ENCODE measurements at places on chromosomes 1 and 21.

DNA sequence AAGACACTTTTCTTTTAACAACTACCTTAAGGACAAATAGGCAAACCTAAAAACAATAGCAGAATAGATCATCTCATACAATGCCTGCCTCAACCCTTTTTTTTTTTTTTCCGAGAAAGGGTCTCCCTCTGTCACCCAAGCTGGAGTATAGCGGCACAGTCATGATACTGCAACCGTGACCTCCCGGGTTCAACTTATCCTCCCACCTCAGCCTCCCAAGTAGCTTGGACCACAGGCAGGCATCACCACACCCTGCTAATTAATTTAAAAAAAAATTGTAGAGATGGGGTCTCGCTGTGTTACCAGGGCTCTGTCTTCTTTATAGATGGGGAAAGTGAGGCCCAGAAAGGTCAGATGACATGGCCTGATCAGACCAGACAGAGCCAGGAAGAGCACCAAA is 7.9 kb downstream of the SH3BGRL3 start:
- no peak for DNase-seq

GRCh38 chr1:152622803-152623202 is at the start of gene LCE3A:
Gene LCE3A, minus strand, starts transcription at chr1:152623103. Its CDS starts 0 bp downstream, at chr1:152623103.
- no peak for DNase-seq

DNA sequence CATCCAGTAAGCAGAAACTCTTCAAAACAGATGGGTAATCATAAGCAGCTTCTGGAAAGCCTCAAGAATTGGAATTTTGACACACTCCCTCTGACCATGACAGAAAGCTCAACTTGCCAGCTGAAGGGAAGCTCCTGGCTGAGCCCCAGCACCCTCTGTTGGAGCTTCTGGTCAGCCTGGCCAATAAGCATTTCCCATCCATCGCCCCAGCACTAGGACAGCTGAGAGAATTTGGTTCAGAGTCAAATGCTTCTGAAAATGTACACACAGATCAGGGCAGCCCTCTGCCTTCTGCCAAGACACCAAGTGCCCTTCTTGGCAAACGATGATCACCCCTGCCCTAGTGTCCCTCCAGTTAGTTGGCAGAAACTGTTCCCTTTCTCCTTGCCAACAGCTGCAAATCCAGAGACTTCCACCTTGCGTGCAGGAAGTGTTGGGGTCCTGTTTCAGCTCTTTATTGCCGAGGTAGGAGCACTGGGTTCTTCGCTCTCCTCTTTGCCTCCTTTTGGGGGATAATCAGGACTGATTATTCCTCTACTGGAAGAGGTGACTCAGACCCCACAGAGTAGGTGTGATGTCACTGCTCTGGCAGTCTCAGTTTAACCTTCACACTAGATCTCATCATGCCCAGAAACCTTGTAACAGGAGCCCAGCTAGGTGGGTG is 11.9 kb downstream of the PIGV start:
- DNase-seq, result no peak

- DNase-seq, result no peak
These were observed 55.6 kb upstream of the FMOD start for GRCh38 chr1:203406446-203407045.

DNA sequence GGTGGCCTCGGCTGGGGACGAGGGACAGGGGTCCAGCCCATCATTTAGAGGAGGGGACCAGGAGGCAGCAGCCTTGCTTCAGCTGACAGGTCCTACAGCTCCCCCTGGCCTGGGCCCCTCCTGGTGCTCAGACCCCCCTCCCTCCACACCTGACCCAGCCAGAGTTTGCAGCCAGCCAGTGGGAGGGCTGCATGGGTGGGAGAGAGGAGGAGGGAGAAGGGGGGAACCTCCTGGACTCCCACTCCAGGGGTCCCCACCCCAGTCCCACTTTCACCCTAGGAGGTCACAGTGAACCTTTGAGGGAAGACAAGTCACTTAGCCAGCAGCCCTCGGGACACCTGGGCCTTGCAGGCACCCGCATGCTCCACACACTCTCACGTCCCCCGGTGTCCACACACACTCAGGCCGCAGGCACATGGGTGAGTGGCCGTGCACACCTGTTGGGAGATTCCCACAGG is 108.9 kb upstream of the ZBTB40 start:
- DNase-seq, result no peak

GRCh38 chr21:16942703-16943102 is 570.1 kb upstream of the CXADR start:
- DNase-seq, result no peak

DNA sequence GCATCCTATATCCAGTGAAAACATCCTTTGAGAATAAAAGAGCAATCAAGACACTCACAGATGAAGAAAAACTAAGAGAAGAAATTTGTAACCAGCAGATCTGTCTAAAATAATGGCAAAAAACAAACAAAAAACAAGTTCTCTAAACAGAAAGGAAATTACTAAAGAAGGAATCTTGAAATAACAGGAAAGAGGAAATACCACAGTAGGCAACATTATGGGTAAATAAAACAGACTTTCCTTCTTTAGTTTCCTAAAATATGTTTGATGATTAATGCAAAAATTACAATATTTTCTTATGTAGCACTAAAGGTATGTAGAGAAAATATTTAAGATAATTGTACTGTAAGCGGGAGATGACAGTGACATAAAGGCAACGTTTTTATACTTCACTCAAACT is 23.5 kb downstream of the SLC19A1 start:
- no peak for DNase-seq

GRCh38 chr1:14662116-14662515 is 63.6 kb downstream of the KAZN start:
- DNase-seq, result no peak

DNA sequence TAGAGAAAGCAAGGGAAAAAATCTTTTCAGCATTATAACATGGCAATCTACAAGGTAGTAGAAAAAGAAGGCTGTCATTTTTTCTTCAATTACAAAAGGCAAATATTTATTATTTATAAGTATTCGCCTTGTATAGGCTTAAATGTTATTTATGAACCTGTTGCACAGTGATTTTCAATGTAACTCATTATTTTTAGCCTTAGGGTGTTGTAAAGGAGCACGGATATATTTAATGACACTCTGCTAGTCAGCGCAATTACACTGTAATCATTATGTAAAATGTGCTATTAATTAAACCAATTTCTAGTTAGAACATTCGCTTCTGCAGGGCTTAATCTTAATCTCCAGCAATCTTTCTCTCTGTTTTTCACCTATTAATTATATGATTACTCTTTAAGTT is 145.0 kb downstream of the ATG4C start:
- no peak for DNase-seq

DNA sequence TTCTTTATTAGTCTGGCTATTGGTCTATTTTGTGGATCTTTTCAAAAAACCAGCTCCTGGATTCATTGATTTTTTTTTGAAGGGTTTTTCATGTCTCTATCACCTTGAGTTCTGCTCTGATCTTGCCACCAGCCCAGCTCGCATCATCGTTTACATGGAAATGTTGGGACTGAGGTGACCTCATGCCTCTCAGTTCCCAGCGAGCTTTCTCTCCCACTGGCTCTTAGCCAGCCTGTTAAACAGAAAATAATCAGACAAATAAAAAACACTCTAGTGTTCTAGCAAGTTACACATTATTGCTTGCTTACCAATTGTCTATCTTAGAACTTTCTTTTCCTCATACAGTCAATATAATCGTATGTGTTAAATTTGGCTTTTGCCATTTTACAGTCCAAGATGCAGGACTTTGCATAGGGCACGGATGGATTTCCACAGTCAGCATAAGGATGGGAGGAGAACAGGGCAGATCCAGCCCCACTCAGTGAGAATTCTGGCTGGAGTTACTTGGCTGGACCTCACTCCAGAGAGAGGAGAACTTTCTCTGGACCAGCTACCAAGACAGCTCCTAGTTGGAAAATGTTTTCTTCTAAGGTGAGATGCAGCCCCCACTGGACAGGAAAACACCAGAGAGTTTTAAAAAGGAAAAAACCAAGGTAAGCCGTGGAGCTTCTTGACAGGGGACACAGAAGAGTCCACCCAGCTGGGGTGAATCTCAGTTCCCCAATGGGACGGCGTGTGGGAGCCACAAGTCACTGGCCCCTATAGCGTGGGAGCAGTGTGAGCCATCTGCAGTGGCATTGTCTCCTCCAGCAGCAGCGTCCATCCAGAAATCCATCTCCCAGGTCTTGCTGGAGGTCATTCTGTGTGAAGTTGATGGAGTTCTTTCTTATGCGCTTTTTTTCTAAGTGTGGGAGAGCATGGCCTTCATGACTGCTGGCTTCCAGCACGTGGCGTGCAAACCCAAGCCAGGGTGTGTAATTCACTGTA is 17.6 kb downstream of the PGBD2 start:
- no peak for DNase-seq

GRCh38 chr1:167328816-167329483 is 108.3 kb downstream of the POU2F1 start:
- DNase-seq, result no peak

DNA sequence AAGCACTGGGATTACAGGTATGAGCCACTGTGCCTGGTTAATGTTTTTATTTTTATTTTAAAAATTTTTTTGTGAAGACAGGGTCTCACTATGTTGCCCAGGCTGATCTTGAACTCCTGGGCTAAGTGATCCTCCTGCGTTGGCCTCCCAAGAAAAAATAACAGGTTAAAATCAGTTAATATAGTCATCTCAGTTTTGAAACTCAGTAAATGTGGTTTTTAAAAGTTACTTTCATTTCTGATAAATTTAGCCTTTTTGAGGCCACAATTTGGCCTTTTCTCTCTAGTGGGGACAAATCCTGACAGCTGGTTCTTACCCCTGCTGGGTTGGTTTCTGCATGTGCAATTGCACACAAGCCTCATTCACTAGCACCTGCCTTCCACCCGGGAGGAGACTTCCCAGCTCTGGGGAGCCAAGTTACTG is 13.3 kb downstream of the PMF1 start:
- DNase-seq, result no peak

DNA sequence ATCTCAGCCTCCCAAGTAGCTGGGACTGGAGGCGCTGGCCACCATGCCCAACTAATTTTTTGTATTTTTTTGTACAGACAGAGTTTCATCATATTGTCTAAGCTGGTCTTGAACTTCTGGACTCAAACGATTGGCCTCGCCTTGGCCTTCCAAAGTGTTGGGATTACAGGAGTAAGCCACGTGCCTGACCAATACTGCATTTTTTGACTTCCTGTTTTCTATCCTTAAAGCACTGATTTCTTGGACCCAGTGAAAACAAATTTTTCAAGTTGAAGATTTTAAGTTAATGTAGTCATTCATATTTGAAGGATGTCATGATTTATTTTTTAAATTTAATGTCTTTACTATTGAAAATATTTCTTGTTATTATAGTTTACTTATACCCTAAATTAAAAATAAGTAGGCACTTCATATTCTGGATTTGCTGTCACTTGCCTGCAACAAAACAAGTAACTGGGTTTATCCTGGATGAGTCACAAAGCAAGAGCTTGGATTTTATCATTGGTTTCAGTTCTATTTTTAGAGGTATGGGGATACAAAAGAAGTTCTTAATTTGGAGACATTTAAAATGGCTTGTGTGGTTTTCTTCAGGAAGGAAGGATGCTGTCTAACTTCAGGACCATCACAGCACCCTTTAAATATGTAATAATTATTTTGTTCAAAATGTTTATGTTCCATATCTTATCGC is 2.2 kb upstream of the VPS45 start:
- DNase-seq, result no peak

DNA sequence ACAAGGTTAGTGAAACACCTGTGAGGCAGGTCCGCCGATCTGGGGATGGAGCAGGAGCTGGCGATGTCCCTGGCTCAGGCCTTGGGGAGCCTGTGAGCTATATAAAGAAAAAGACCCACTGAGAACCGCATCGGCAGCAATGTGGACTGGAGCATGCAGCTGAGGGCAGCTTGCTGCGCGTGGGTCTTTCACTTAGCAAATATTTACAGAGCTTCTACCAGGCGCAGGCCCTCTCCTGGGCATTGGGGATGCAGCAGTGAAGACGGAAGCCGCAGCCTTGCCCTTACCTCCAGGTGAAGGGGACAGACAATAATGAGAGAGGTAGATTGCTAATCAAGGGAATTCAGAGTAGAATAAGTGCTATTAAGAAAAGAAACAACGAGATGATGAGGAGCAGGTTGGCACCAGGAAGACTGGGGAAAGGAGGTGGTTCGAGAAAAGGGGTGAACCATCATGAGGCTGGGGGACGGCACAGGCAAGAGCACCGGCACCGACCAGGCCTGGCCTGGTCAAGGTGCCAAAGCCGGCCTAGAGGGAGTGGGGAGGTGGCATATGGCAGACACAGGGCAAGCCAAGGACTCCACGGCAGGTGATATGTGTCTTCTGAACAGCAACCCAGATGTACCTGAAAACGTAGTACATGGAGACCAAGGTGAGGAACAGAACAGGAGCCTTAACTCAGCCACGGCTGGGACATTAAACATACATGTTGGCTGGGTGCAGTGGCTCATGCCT is 60.7 kb upstream of the PAX7 start:
- no peak for DNase-seq

DNA sequence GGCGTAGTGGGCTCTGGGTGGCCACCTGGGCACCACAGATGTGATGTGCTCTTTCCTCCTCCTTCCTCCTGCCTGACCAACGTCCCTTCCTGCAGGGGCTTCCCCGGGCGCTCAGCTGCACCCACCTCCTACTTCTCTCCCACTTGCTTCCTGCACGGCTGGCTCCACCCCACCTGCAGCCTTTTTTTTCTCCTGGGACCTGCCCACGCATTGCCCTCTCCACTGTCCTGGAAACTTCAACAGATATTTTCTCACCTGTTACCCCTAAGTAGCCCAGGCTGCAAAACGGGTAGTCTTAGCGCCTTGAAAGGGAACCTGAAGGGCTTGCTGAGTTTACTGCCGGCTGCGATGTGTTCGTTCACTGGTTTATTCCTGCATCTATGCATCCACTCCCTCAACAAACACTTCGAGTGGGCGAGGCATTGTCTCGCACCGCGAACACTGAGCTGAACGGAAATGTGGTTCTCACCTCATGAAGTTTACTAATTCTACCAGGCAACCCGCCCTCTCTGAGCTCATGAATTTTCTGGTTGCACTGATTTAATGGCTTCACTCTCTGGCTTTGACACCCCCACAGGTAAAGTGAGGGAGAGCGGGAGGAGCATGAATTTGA is 23.6 kb downstream of the ZBTB18 start:
- DNase-seq, result no peak

DNA sequence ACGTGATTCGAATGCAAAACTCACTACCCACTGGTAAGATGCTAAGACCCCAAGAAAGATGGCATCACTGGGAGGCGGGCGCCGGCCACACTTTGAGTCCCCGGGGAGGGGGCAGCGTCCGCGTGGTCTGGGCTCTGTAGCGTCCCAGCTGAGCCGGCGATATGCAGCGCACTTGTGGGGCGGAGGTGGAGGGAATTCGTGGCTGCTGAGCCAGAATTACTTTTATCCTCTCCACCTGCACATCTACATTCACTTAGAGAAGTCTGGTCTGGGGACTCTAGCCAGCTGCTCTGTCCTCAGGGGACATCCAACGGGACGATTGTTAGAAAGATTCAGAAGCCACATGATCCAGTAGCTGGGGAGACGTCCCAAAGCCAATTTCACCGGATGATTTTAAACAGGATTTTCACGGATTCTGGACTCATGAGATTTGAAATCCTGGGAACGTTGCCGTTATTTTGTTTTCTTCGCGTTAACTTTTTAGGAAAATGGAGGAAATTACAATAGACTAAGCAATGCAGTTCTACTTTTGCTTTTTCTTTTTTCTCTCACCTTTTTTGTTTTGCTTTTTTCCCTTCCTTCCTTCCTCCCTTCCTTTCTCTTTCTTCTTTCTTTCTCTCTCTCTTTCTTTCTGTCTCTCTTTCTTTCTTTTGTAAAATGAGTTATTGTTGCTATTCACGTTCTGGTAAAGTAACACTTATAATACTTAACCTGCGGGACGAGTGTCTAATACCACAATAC is 1.3 kb downstream of the JAM2 start:
- DNase-seq, result no peak

GRCh38 chr1:227769936-227770494 is 34.8 kb downstream of the SNAP47 start:
- DNase-seq, result no peak

- no peak for DNase-seq
These were observed 52.1 kb downstream of the CD34 start for GRCh38 chr1:207858806-207859205.
